ENCODE measurements at places on chromosomes 4 and X.

- no peak for DNase-seq
These were observed 190.3 kb upstream of the TAPT1 start for GRCh38 chr4:16416601-16417000.

- no peak for DNase-seq
These were observed 24.1 kb downstream of the CXCL8 start for GRCh38 chr4:73764513-73764912.

GRCh38 chr4:154616731-154617130 lies 4.3 kb upstream of the FGG start:
- peak; percentile 38 for DNase-seq

DNA sequence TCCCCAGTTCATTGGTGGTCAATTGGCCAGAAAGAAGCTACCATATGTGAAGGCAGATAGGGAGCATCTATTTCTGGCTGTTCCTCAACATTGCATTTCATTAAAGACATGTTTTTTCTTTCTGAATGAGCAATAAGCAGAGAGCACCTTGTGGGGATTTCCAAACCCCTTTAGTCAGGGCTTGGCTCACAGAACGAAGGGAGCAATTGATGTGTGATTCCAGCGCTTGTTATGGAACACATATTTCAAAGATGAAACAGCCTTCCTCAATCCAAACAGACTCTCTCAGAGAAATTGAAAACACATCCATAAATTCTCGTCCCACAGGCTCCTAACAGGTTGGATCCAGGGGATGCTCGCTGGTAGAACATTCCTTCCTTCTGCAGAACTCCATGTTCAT lies 84.1 kb downstream of the CLCN4 start:
- DNase-seq, result no peak

DNA sequence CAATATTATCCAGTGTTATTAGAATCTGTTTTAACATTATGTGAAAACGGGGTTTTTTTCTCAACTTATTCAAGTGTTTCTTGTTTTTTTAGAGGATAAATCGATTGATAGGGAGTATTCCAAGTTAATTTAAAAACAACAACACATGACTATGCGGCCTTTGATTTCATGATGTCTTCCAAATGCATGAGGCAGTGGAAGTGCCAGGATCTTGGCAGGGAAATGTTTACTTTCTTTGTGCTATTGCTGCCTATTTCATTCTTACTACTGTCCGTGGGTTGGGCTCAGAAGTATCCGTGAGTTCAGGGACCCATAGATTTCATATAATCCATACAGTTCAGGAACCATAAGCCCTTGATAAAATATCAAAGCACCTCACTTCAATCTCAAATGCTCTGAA lies 64.6 kb downstream of the ABCG2 start:
- DNase-seq, result no peak

DNA sequence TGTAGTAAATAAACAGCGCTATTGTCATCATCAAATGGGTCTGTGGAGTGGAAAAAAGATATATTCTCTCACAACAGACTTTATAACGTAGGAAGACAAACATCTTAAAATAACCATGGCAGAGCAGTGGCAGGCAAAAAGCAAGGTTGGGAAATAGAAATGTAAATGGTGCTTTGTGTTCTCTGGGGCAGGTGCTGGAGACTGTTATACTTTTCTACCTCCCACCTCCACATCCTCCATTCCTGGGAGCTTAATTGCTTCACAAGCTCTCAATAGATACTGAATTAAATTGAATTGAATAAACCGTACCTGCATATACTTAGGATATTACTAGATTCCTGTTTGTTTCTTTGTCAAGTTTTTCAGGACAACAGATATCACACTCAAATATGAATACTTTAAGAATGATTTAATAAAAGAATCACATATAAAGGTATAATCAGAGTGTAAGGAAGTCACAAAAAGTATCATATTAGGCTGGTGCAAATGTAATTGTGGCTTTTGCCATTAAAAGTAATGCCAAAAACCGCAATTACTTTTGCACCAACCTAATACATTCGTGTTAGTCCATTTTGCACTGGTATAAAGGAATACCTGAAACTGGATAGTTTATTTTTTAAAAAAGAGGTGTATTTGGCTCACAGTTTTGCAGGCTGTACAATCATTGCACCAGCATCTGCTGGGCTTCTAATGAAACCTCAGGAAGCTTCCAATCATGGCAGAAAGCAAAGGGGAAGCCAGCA lies 367.3 kb downstream of the GRIA2 start:
- no peak for DNase-seq

Data from activated naive CD4-positive, alpha-beta T cell treated with anti-CD3 and anti-CD28 coated beads, Interleukin-2, amount 10 ng/mL, durations not matched to agents 7 days and 5 days (primary cell).